ENCODE measurements at places on chromosomes 3 and 15.
A peak's percentile ranks its signal among the peaks of the same experiment; 100 is the strongest.

GRCh38 chr15:101503296-101503599 lies 13.7 kb upstream of the PCSK6 start:
- DNase-seq: peak; percentile 4

GRCh38 chr15:57287123-57287521 lies 89.2 kb upstream of the CGNL1 start:
- DNase-seq: no peak

DNA sequence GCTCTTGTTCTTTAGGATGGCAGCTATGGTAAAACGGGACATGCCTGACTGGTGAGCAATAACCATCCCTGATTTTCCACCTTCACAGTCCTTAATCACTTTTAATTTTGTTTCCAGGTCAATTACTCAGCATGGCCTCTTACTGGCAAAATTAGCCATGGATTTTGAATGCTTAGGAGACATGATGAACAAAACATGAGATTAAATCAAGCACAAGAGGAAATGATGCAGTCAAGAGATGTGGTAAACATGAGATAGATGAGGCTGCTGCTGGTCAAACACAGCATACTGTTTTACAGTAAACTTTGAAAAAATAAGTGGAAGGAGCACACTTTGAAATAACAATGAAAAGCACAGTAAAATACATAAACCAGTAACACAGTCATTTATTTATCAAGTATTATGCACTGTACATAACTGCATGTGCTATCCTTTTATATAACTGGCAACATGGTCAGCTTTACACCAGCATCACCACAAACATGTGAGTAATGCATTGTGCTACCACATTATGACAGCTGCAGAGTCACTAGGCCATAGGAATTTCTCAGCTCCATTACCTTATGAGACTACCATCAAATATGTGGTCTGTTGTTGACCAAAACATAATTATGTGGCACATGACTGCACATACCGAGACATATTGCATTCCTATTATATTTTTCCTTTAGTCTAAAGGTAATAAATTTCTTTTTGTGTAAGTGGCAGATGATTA lies 30.1 kb upstream of the ZNF502 start:
- DNase-seq: no peak

DNA sequence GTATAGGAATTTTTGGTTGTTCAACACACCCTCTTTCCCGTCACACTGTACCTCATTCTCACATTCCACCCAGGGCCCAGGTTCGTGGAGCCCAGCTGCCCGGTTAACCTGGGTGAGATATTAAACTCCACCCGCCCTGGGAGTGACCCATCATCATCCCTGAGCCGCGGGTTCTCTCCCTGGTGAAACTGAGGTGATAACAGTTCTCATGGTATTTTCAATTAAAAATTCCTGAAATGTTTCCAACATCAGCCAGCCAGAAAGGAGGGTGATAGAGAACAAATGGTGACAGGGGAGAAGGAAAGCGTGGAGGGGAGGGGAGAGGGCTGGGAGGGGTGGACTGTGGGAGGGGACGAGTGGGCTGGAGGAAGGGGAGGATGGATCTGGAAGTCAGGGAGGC lies 148.8 kb downstream of the ALDH1A2 start:
- no peak for DNase-seq

DNA sequence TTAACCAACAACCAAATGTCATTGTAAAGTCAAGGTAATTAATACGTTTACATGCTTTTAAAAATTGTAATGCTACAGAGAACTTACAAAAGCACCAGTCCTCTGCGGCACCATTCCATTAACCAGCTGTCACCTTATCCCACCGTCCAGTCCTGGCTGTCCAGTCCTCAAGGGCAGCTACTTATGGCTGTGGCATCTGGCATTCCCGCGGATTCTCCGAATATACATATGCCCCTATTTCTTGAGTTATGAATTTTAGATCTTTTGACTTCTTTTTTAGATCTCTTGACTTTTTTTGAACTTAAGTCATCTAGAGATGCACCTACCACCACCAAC lies 382 bp upstream of the POMGNT2 start:
- peak; percentile 58 for DNase-seq

DNA sequence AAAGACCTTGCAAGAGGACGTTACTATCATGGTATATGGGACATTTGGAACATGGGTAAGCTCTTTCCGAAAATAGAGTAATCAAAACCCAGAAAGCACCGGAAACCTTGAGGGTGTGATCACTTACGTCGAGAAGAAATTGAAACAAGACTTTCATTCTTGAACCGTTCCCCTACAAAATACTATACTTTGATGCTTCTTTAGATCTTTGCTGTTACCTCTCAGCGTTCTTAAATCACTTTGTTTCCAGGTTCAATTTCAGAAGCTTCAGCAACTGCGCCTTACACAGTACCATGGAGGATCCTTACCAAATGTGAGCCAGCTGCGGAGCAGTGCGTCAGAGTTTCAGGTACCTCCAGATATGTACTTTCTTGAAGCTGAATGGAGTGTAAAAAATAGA lies 10.1 kb downstream of the CRTC3 start:
- DNase-seq: no peak

- DNase-seq: no peak
Observed at GRCh38 chr3:5580826-5581225, 393.3 kb downstream of the EDEM1 start.

DNA sequence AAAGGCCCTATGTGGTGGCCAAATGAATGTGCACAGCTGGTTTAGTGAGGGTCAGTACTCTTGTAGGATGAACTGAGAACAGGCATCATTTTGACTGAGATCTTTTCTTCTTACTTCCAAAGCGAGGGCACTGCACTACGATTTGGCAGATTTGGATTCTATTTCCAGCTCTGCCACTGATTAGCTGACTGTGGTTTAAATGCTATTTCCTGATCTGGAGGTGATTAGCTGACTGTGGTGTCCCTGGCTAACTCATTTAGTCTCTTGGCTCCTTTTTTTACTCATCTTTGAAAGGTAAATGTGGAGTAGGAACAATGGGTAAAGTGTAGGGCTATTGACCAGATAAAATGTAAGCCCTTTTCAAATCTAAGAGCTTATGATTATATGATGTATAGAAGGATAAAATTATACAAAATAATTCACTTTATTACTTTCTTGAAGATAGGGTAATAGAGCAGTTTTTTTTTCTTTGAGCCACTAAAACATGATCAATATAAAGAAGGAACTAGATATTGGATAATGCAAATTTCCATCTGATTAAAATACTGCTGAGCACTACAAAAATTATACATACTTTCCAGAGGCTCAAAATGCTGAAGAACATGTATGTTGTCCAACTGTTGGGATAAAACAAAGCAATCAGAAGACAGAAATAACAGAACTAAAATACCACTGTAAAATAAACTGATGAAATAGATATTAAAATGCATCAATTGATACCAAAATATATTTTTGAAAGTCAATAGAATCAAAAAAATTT lies 39.7 kb upstream of the PLOD2 start:
- no peak for DNase-seq

GRCh38 chr15:71588746-71589145 lies 221.6 kb upstream of the NR2E3 start:
- no peak for DNase-seq

DNA sequence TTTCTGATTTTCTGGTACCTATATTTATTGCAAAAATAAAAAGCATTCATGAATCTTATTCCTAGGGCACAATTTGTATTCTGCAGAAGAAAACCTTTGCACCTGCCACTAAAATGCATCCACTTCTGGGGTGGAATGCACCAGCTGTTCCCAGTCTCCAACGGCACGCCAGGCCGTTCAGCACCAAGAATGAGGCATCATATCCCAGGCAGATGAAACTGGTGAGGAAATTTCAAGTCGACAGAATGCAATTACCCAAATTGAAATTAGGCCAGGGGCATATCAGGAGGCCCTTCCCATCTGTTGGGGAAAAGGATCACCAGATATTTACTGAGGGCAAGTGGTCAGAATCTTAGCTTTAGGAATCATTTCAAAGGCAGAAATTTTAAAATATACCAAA lies 13.6 kb upstream of the RBMS3 start:
- DNase-seq: no peak

DNA sequence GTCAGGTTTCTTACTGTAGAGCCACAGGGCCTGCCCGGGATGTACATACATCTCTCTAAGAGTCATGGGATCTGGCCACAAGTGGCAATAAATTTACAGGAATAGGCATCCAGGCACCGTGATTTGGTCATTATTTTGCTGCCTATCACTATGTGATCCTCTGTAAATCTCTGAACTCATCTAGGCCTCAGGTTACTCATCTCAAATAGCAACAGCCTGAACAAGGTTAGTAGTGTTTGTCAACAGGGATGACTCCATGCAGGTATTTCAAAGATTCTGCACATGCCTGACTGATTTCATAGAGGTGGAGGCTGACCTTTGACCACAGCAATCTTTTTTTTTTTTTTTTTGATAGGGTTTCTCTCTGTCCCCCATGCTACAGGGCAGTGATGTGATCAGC lies 88.8 kb upstream of the TBL1XR1 start:
- peak; percentile 39 for DNase-seq

DNA sequence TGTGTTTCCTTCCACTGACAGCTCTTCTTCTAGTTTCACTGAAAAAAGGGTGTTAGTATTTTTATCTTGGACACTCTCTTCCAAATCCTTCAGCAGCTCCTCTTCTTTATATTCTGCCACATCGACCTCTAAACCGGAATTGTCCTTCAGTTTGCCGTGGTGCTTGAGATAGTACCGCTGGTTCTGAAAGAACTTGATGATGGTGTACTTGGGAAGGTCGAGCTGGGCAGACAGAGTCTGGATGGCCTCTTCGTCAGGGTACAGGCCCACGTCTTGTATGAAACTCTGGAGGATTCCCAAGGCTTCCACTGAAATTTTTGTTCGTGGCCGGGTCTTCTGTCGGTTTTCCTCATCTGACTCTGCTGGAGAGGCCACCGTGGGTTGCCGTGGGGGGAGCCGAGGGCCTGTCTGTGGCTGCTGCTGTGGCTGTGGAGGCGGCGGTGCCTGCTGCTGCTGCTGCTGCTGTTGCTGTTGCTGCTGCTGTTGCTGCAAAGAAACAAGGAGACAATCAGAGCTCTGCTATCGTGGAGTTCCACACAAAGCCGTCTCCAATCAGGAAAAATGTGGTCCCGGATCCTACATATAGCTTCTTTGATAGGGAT lies 75.8 kb downstream of the SATB1 start:
- DNase-seq: no peak

DNA sequence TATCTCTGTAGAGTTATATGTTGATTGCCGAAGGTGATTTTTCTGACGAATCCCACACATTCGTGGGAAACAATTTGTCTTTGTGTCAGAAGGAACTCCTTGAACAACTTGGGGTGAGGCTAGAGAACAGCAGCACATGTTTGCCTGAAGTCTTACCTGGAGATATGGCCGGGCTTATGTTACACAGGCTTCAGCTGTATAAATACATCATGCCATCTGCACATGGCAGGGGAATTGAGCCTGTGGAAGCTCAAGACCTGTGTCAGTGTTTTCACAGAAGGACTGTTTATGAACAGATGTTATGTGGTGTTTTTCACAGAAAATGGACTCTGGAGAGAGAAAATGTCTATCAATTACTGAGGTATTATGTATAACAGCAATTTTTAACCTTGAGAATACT lies 203.6 kb upstream of the MDFIC2 start:
- DNase-seq: no peak

GRCh38 chr3:77526573-77527113 lies 486.7 kb downstream of the ROBO2 start:
- no peak for DNase-seq

GRCh38 chr3:41050144-41050543 lies 149.2 kb upstream of the CTNNB1 start:
- no peak for DNase-seq

DNA sequence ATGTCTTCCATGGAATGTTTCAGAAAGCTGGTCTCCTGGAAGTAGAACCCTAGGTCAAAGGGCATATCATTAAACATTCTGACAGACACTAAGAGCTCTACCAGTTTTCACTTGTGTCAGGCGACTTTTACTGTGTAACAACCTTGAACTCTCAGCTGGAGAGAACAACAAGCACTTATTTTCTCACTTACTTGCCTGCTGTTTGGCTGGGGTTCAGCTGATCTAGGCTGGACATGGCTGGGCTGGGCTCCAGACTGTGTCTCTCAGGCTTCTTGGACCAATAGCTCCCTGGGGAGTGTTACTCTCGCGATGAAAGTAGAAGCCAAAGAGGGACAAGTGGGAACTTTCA lies 527.3 kb downstream of the SHQ1 start:
- DNase-seq: no peak

DNA sequence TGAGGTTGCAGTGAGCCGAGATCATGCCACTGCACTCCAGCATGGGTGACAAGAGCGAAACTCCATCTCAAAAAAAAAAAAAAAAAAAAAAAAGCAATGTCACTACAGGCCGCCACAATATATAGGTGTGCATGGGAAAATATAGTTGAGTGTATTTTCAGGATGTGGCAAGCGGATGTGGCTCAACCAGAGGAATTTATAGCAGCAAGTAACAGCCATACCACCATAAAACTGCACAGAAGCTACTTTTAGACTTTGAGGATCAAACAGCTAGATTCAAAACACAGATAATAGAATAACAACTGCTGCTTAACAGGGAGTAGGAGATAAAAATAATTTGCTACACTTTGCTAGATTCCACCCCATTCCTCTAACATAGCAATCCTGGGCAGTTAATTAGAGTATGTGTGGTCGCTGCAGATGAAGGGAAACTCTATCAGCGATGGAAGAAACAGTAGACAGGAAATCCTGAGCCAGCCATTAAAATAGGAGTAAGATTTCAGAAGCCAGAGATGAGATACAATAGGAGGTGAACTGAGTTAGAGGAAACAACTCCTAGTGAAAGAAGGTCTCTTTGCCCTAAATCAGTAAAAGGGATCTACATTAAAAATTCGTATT lies 318.7 kb upstream of the STT3B start:
- DNase-seq: no peak

DNA sequence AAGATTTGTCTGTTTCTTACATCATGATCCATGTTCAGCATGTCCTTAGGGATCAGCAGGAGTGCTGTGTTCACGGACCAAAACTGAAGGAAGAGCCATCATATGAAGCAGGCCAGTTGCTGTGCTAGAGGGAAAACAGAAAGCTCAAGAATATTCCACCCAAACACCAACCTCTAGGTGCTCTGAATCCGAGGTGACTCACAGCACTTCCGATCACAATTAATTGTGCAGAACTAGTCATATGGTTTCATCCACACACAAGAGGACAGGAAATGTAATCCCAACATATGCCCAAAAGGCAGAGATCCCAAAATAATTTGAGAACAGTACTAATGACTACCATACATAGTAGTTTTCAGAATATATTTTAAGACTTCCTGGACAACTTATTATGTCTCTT lies 257.9 kb upstream of the KCNH8 start:
- no peak for DNase-seq

DNA sequence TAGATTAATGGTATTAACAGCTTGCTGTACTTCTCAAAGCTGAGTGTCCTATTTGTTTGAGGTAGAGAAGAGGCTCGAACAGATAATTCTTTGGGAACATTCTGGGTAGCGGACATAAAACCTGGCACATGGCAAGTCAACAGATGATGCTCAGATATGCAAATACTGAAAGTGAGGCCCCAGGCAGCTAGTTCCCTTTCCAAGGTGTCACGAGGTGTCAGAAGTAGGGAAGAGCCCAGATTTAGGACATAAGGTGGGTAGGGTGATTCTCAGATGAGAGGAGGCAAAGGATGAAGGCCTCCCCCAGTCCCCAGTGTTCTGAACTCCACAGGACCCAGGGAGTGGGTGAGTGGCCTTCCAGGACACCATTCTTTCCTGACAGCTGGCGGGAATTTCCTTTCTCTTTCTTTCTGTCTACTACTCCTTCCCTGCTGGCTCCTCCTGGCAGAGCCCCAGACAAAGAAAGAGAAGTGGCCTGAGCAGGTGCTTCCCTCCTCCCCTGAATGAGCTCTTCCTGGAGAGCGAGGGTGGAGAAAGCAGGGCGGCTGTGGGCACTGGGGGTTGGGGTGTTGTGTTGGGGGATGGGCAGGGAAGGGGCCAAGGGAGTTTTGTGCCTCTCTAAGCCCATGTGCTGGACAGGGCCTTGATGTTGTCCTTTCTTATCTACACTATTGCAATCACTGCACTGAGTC lies 87.5 kb downstream of the CORO2B start:
- DNase-seq: no peak

Measured in HuH-7.5 (cell line).